ENCODE measurements at places on chromosomes 1 and 21. TPM values are rescaled to one million over a fixed set of nuclear protein-coding genes. Genes with fewer than 3 reads are reported as not detected.

- peaks cover 3% of the 10 kb centered on the region for H3K36me3 ChIP-seq
- H3K4me3 ChIP-seq: no peak overlapping the region
- DNase-seq: no peak
- peak overlapping the region; percentile 41 for H3K27ac ChIP-seq
- peaks cover 11% of the 10 kb centered on the region for H3K4me1 ChIP-seq
Measured at GRCh38 chr21:45253180-45253579, 34.5 kb downstream of the POFUT2 start.

GRCh38 chr1:41175546-41175945 lies 66.6 kb downstream of the SCMH1 start:
- H3K4me3 ChIP-seq: no peak overlapping the region
- DNase-seq: no peak
- H3K27me3 ChIP-seq: no peaks in the 10 kb centered on the region
- H3K27ac ChIP-seq: no peak overlapping the region
- H3K36me3 ChIP-seq: peaks cover 12% of the 10 kb centered on the region
- no peaks in the 10 kb centered on the region for H3K4me1 ChIP-seq

- H3K4me3 ChIP-seq: peak overlapping the region; percentile 84
- H3K4me1 ChIP-seq: peaks cover 16% of the 10 kb centered on the region
- H3K36me3 ChIP-seq: peaks cover 10% of the 10 kb centered on the region
- no peak for DNase-seq
Measured at GRCh38 chr1:236524895-236525184, 1.1 kb downstream of the LGALS8 start.

DNA sequence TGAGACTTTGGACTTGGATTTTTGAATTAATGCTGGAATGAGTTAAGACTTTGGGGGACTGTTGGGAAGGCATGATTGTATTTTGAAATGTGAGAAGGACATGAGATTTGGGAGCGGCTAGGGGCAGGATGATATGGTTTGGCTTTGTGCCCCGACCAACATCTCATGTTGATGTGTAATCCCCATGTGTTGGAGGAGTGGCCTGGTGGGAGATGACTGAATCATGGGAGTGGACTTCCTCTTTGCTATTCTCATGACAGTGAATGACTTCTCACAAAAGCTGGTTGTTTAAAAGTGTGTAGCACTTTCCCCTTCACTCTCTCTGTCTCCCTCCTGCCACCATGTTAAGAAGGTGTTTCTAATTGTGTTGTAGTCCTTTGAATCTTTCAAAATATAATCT lies 9.3 kb upstream of the PHGDH start:
- H3K4me1 ChIP-seq: no peaks in the 10 kb centered on the region
- H3K27me3 ChIP-seq: peaks cover 15% of the 10 kb centered on the region
- H3K27ac ChIP-seq: no peak overlapping the region
- no peak for DNase-seq
- H3K4me3 ChIP-seq: no peak overlapping the region

DNA sequence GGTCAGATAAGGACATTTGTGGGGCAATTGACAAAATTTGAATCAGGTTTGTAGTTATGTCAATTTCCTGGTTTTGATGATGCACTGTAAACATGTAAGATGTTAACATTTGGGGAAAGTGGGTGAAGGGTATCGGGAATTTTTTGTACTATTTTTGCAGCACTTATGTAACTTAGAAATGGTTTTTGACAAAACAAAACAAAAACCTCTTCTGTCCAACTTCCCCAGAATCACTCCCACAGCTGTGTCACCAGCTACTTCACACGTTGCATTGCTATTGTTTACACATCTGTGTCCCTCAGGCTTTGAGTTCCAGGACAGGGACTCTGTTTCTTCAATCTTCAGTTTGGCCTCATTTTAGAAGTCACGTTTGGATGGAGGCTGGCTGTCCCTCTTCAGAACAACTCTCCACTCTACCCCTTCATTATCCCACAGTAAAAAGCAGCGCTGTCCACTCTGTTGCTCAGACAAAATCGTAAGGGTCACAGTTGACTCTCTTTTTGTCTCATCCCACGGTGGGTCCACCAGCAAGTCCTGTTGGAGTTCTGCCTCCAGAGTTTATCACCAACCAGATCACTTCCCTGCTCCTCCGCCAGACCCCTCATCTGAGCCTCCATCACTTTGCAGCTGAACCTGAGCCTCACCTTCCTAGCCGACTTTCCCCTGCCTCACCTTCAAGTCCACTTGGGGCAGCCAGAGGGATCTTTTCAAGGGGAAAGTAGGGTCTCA lies 63.2 kb downstream of the NENF start:
- H3K27me3 ChIP-seq: peaks cover 5% of the 10 kb centered on the region
- no peaks in the 10 kb centered on the region for H3K36me3 ChIP-seq
- DNase-seq: no peak
- no peak overlapping the region for H3K27ac ChIP-seq

- no peaks in the 10 kb centered on the region for H3K4me1 ChIP-seq
- H3K27me3 ChIP-seq: no peaks in the 10 kb centered on the region
- no peaks in the 10 kb centered on the region for H3K36me3 ChIP-seq
- DNase-seq: no peak
- H3K27ac ChIP-seq: no peak overlapping the region
Measured at GRCh38 chr1:13607002-13607401, 23.4 kb downstream of the PDPN start.

DNA sequence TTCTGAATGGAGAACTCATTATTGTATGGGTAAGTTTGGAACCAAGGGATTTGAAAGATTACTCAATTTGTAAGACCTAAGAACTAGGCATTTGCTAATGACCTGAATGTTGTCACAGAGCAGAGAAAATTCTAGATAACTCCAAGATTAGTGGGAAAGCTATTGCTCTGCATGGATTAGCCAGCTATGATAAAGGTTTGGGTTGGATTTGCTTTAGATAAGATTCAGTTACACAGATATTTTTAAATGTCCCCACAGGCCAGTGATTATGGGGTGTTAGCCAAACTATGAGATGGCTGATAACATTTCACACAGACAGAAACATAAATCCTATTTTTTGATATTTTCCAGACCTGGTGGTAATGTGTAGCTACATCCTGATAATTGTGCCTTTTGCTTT lies 88.2 kb downstream of the NTPCR start:
- DNase-seq: no peak
- H3K27ac ChIP-seq: no peak overlapping the region
- no peaks in the 10 kb centered on the region for H3K4me1 ChIP-seq
- H3K36me3 ChIP-seq: no peaks in the 10 kb centered on the region

DNA sequence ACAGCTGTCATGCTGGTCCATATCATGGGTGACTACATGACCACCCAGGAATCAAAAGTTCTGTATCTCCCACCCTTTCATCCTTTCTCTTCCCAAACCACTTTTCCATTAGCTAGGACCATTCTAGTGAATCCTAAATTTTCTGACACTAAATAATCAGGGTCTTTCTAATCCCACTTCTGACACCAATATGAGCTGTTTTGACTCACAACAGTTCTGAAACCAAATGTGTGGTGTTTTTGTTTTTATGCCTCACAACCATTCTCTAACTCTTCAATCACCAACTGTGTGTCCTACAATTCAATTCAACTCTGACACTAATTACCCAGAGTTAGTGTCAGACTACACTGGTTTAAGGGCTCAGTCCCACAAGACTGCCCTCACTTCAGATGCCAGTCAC lies 63.9 kb downstream of the SMYD2 start:
- H3K4me3 ChIP-seq: no peak overlapping the region
- H3K27ac ChIP-seq: no peak overlapping the region
- H3K36me3 ChIP-seq: peaks cover 27% of the 10 kb centered on the region
- no peaks in the 10 kb centered on the region for H3K27me3 ChIP-seq

- no peak overlapping the region for H3K4me3 ChIP-seq
- no peaks in the 10 kb centered on the region for H3K27me3 ChIP-seq
- peaks cover 10% of the 10 kb centered on the region for H3K4me1 ChIP-seq
- no peaks in the 10 kb centered on the region for H3K36me3 ChIP-seq
- no peak for DNase-seq
- H3K27ac ChIP-seq: no peak overlapping the region
Measured at GRCh38 chr21:27209546-27209945, 242.7 kb upstream of the ADAMTS5 start.

DNA sequence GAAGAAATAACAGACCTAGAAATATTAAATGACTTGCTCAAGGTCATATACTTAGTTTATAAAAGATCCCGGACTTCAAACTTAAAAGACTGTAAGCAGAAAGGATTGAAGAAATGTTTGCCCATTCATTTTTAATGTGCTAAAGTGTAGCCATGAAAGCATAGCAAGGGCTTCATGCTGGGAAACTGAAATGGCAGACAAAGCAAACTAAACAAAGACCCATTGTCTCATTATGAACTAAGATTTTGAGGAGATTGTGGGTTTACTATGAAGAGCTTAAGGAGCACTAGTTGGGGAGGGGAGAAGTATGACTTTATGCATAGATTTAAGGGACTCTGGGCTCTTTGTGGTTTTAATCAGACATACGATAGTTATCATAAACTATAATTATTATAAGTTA lies 26.3 kb downstream of the ADAMTS1 start:
- H3K4me1 ChIP-seq: peaks cover 8% of the 10 kb centered on the region
- H3K27ac ChIP-seq: no peak overlapping the region
- H3K4me3 ChIP-seq: no peak overlapping the region
- no peak for DNase-seq
- no peaks in the 10 kb centered on the region for H3K27me3 ChIP-seq

The CASQ2 gene
- not detected for total RNA-seq

The ANGPTL1 gene
- total RNA-seq: 4.7 TPM

The IGSF9 gene
- not detected for total RNA-seq
